A549 treated with DMSO at 1 μM for 4 hours (cell line): ENCODE measurements at places on chromosomes 6 and 20. TPM values are rescaled to one million over a fixed set of nuclear protein-coding genes. Genes with fewer than 3 reads are reported as not detected.

The ABHD16B gene
- total RNA-seq: 0.05 TPM in 1 of 5 replicates, not detected in the others

The SRSF12 gene
- 0.84 to 1.6 TPM (median 1.1 TPM) in 5 replicates for total RNA-seq

The COL20A1 gene
- 0.67 to 1.6 TPM (median 1.3 TPM) in 5 replicates for total RNA-seq

The CUL9 gene
- 5.4 to 10.4 TPM (median 9.7 TPM) in 5 replicates for total RNA-seq
